ENCODE measurements at places on chromosomes 13 and 19.

DNA sequence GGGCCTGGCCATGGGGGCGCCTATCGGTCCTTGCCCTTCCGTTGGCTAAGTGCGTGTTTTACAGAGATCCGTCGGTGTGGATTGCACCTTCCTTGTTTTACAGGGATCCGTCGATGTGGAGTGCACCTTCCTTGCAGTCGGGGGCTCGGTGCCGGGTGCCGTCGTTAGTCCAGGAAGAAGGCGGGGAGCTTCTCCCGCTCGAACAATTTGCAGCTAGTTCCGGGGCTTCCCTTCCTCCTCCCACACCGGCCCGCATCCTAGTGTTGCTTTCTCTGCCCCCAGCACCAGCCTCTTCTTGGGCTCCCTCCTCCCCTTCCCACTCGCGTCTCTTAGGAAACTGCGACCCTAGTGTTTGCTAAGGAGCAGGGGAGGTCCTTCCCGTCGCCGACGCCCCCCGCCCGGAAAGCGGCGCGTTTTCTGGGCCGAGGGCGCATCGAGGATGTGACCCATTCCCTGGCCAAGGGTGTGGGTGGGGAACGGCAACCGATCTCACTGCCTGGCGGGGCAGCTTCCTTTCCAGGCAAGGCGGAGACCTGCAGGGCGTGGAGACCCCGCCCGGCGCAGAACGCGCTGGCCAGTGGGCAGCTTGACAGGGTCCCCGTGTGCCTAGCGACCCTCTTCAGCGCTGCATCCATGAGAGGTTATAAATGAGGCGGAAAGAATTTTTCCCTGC lies 75.7 kb upstream of the ZNF91 start:
- H3K4me3 ChIP-seq = no peak overlapping the region
- DNase-seq = no peak
- no peaks in the 10 kb centered on the region for H3K36me3 ChIP-seq
- H3K4me1 ChIP-seq = no peaks in the 10 kb centered on the region
- H3K27me3 ChIP-seq = no peaks in the 10 kb centered on the region

GRCh38 chr19:4676955-4677731 lies 7.0 kb upstream of the MYDGF start:
- H3K4me1 ChIP-seq = no peaks in the 10 kb centered on the region
- no peak overlapping the region for H3K27ac ChIP-seq
- peaks cover 11% of the 10 kb centered on the region for H3K36me3 ChIP-seq
- H3K4me3 ChIP-seq = no peak overlapping the region

DNA sequence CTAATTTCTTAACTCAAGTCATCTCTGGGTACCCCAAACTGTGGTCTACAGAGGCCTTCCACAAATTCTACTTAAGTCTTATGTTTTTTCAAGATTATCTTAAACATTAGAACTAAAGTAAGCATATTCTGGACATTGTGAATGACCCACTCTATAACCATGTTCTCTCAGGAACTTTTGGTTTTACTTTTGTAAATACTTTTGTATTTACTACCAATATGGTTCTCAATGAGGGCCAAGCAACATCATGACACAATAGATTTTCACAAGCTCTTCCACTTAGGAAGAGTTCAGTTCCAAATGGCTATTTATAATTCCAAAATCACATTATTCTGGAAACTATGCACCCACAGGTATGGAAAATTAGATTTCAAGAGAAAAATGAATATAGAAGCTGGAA lies 10.8 kb downstream of the DIAPH3 start:
- H3K4me3 ChIP-seq = no peak overlapping the region
- H3K27ac ChIP-seq = no peak overlapping the region
- H3K27me3 ChIP-seq = no peaks in the 10 kb centered on the region
- H3K36me3 ChIP-seq = no peaks in the 10 kb centered on the region

GRCh38 chr19:34577531-34578101 lies 96.1 kb downstream of the WTIP start:
- H3K36me3 ChIP-seq = no peaks in the 10 kb centered on the region
- H3K27me3 ChIP-seq = no peaks in the 10 kb centered on the region
- H3K27ac ChIP-seq = no peak overlapping the region
- H3K4me1 ChIP-seq = no peaks in the 10 kb centered on the region
- H3K4me3 ChIP-seq = no peak overlapping the region

GRCh38 chr13:113559901-113560644 lies 24.5 kb upstream of the TFDP1 start:
- no peaks in the 10 kb centered on the region for H3K4me1 ChIP-seq
- H3K4me3 ChIP-seq = no peak overlapping the region
- H3K36me3 ChIP-seq = no peaks in the 10 kb centered on the region
- H3K27ac ChIP-seq = no peak overlapping the region
- DNase-seq = no peak
- no peaks in the 10 kb centered on the region for H3K27me3 ChIP-seq

DNA sequence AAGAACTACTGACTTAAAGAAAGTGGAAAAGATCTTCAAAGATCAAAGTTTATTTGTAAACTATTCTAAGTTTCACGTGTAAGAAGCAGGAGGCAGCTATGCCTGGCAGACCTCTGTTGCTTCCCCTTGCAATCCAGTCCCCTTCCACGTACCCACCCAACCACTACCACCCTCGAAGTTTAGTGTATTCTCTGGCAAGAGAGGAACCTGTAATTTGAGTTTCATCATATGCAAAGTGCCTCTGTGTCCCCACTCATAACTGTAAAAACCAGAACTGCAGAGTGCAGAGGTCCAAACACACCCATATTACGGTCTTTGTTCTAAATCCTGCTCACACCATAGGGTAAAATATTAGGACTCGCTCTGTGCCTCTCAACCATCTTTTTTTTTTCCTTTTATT lies 75.8 kb upstream of the FRY start:
- H3K36me3 ChIP-seq = no peaks in the 10 kb centered on the region
- peaks cover 5% of the 10 kb centered on the region for H3K4me1 ChIP-seq
- no peak overlapping the region for H3K4me3 ChIP-seq
- no peaks in the 10 kb centered on the region for H3K27me3 ChIP-seq

GRCh38 chr13:23672616-23673015 lies 102.4 kb downstream of the TNFRSF19 start:
- DNase-seq = peak; percentile 80
- peaks cover 14% of the 10 kb centered on the region for H3K36me3 ChIP-seq
- H3K27me3 ChIP-seq = no peaks in the 10 kb centered on the region
- H3K27ac ChIP-seq = peak overlapping the region; percentile 83

GRCh38 chr13:29503041-29503837 lies 92.2 kb downstream of the SLC7A1 start:
- H3K4me3 ChIP-seq = peak overlapping the region; percentile 26
- H3K36me3 ChIP-seq = no peaks in the 10 kb centered on the region
- H3K27ac ChIP-seq = no peak overlapping the region
- H3K4me1 ChIP-seq = no peaks in the 10 kb centered on the region
- DNase-seq = peak; percentile 30
- peaks cover 9% of the 10 kb centered on the region for H3K27me3 ChIP-seq

DNA sequence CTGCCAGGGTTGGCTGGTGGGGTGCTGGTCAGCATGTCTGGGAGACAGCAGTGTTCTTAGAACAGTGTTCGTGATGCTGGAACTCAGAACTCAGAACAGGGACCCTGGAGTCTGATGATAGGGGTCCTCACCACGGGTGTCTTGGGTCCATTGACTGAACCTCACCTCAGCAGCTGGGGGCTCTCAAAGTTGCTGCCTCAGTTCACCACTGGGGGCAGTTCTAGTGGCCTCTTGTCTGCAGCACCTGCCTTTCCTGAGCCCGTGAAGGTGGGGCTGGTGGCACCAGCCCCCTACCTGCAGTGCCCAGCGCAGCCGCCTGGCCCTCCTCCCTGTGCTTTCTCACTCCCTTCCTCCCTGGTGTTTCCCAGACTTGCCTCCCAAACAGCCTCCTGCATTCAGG lies 28.5 kb downstream of the SAFB start:
- H3K4me1 ChIP-seq = no peaks in the 10 kb centered on the region
- no peak overlapping the region for H3K4me3 ChIP-seq
- no peak for DNase-seq
- H3K27ac ChIP-seq = no peak overlapping the region
- H3K27me3 ChIP-seq = no peaks in the 10 kb centered on the region

All from fibroblast of lung (primary cell).